ENCODE measurements at places on chromosomes 13 and 19.

GRCh38 chr13:107907065-107907805, 308.1 kb downstream of the LIG4 start:
- DNase-seq = no peak

GRCh38 chr13:113845723-113846635, 17.9 kb downstream of the GAS6 start:
- no peak for DNase-seq

- DNase-seq = no peak
Observed at GRCh38 chr13:90444232-90444631, 903.3 kb upstream of the MIR17HG start.

GRCh38 chr13:66560189-66560588, 669.9 kb downstream of the PCDH9 start:
- no peak for DNase-seq

GRCh38 chr19:10078329-10078728, 7.8 kb upstream of the SHFL start:
- no peak for DNase-seq

- DNase-seq = peak; percentile 5
Observed at GRCh38 chr19:17889609-17890214, 18.0 kb downstream of the SLC5A5 start.

- no peak for DNase-seq
Observed at GRCh38 chr19:4969292-4969771, 419 bp downstream of the KDM4B start.
